ENCODE measurements at places on chromosomes 2 and 18.

GRCh38 chr2:170084820-170085491, 93.0 kb upstream of the MYO3B start:
- no peak for DNase-seq

DNA sequence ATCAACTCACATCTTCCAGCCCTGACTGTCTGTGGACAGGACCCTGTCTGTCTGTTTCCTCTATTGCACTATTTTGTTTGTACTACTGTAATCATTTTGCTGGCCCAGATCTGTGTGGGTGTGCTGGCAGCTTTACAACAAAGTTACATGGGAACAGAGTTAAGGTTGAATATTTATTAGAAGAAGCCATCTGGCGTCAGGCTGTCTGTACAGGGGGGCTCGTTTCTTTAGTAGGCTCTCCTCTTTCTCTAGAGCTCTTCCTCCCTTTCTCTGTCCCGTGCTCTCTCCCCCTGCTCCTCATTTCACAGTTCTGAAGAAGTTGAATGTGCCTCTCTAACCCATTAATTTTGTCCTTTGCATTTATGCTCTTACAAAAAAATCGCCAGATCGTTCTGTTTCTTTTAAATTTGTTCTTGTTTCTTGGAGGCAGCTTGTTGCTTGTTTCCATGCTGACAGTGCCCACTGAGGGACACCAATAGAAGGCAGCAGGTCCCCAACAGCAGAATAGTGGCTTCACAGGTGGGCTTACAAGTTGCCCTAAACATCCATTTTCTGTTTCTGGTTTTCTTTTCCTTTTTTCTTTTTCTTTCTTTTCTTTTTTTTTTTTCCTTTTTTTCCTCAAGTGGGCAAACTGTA, 315.2 kb upstream of the ZEB2 start:
- DNase-seq, result peak; percentile 84

DNA sequence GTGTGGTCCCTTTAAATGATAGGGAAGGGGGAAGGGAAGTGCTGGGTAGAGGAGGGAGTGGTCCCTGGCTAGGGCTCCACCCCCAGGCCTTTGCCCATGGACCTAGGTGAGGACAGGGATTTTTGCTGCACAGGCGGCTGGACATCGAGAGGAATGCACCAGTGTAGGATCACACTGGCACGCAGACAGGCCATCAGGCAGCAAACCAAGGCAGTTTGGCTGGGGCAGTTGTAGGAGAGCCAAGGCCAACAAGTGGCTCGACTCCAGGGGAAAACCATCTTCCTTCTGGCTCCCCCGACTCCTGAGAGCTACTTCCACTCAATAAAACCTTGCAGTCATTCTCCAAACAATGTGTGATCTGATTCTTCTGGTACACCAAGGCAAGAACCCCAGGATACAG, 402.0 kb upstream of the LRRTM1 start:
- no peak for DNase-seq

GRCh38 chr2:37625156-37625555, 46.3 kb downstream of the CDC42EP3 start:
- peak; percentile 96 for DNase-seq

DNA sequence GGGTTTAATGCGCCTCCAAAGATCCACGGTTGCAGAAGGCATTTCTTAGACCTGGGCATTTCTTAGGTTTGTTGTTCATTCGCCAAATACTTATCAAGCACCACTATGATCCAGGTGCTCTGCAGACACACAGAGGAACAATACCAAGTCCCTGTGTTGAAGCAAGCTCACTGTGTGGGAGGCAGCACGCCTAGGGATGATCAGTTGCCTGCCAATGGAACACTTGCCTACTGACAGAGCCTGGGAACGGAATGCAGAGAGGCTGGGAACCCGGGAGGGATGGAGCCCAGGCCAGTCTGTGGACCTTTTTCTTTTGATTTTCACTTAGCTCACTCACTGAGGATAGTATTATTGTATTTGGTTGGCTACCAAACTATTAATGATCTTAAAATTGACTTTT, 1.9 kb upstream of the GRP start:
- DNase-seq, result no peak

- DNase-seq, result peak; percentile 60
Measured at GRCh38 chr18:74375999-74376398, 60.4 kb downstream of the C18orf63 start.

DNA sequence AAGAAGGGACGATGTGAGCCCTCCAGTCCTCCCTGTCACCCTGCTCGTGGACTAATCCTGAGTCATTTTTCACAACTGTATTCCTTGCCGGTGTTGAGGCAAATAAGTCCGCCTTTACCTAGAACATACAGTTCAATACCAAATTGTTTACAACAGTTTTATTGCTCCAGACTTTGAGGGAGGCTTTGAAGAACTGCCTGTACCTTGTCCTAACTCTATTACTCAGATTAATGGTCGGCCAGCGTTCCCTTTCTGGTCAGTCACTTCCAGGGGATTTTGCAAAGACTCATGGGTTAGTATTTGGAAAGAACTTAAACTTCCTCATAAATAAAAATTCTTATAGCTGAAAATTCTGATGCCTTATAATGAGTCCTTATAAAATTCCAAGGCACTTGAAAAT, 85.1 kb upstream of the ZNF532 start:
- no peak for DNase-seq

- peak; percentile 20 for DNase-seq
Measured at GRCh38 chr2:12416600-12416999, 300.1 kb upstream of the TRIB2 start.

DNA sequence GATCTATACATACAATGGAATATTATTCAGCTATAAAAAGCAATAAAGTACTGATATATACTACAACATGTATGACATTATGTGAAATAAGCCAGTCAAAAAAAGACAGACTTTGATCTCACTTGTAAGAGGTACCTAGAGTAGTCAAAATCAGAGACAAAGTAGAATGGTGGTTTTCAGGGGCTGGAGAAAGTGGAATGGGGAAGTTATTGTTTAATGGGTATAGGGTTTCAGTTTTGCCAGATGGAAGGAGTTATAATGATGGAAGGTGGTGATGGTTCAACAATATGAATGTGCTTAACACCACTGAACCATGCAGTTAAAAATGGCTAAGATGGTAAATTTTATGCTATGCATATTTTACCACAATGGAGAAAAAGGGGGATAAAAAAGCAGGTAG, 6.3 kb downstream of the COBLL1 start:
- DNase-seq, result no peak

GRCh38 chr2:106099691-106100090, 94.4 kb downstream of the UXS1 start:
- no peak for DNase-seq

- no peak for DNase-seq
Measured at GRCh38 chr2:129891341-129892320, 87.8 kb upstream of the RAB6C start.

GRCh38 chr2:144659731-144660275, 139.9 kb upstream of the ZEB2 start:
- peak; percentile 96 for DNase-seq

DNA sequence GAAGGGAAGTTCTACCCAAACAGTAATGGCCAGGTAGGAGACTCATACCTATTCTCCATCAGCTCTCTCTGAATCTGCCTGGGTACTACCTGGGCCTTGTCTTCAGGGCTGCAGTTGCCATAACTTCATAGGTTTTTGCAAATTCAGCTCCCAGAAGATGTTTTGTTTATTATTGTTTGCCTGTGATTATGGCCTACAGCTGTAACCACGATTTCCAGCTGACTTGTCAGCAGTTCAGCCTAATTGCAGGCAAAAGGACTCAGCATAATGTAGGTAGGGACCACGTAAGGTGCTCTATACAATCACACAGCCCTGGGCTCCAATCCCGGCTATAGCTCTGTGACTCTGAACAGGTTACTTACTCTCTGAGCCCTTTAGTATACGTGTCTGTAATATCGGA, 187.0 kb upstream of the FN1 start:
- DNase-seq, result no peak

DNA sequence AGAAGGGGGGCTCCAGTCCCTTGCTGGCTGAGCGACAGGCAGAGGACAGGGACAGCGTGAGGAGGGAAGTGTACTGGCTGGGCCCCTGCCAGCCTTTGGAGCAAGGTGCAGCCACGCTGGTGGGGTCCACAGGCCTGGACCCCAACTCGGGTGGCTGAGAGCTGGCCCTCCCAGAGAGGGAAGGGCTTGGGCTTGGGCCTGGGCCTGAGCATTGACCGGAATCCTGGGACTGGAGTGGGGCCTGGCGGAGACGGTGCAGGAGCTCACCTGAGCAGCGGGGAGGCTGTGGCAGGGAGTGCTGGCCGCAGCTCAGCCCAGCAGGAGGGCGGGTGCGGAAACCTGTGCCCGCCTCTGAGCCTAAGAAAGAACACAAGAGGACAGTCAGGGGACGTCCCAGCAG, 27.9 kb downstream of the KCNIP3 start:
- DNase-seq, result no peak

DNA sequence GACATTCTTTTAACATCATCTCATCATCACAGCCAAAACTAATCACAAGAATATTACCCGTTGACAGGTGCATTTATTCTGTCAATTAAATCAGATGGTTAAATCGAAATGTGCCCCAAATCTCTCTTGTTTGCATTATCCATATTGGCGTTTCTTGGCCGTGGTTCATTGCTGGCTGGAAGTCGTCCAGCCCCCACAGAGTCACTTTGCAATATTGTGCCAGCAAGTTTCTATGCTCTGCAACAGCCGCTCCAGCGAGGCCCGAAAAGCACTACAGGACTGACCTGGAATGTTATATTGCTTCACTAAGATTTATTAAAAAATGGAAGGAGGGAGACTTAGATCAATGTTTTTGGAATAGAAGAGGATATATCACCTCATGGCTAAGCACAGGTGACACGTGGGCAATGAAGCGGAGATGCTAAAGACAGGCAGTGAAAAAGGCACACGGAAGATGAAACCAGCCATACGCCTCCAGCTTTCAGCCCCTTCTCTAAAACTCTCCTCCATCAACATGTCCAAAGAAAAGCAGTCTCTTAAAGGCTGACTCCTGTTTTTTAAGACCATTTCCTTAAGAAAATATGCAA, 176.8 kb upstream of the VRK2 start:
- no peak for DNase-seq

DNA sequence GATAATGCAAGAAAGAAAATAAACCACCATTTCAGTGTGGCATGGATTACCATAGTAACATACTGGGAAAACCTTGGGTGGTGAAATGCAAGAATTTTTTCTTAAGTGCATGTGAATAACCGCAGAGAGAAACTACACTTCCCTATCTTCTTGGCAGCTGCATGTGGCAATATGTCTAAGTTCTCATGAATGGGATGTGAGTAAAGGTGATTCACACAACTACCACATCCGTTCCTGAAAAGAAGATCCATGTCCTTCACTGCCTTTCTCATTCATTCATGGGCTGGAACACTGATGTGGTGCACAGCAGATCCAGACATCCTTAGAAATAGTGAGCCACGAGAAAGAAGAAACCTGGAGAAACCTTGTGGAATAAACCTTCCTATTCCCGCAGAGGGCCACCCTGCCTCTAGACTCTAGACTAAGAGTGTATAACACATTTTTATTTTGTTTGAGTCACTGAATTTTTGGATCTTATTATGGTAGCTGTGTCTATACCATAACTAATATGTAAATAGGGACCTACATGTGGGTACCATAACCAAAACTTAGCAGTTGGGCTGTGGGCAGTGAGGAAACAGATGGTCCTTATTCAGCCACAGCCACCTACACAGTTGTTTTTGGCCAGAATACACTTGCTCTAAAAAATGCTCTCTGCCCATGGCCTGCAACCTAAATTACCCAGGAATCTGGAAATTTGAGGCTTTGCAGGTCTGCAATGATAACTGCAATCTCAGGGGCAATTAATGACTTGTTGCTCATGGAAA, 573.3 kb downstream of the LRP1B start:
- DNase-seq, result peak; percentile 77

DNA sequence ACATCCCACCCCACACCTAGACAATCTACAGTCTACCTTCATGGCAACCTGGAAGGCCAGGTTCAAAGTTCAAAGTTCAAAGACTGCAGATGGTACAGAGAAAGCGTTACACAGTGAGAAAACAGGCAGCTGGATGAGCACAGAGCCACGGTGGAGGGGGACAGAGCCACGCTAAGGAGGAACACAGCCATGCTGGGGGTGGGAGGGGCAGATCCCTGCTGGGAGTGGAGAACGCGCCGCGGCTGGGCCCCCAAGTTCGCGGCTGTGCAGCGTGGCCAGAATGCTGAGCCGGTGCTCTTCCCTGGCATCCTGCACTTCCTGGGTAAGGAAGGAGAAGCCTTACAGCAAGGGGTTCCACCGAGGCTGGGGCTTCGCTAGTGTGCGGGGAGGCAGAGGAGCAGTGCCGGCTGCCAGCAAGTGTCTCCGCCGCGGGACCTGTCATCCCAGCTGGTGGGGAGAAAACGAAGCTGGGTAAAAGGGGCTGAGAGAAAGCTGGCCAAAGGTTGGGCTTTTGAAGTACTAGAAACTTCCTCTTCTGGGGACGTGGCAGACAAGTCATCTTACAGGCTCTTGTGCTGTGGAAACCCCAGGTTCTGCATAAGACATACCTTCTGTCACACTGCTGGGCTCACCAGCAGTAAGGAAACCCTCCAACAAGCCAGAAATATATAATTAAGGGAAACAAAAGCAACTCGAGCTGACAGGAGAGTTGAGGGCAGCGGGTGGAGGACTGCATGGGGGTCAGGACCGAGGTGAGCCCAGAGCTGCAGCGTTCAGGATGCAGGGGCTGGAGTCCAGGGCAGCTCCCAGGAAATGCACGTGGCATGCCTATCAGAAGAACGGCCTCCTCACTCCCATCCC, 115.5 kb downstream of the HDAC4 start:
- no peak for DNase-seq

DNA sequence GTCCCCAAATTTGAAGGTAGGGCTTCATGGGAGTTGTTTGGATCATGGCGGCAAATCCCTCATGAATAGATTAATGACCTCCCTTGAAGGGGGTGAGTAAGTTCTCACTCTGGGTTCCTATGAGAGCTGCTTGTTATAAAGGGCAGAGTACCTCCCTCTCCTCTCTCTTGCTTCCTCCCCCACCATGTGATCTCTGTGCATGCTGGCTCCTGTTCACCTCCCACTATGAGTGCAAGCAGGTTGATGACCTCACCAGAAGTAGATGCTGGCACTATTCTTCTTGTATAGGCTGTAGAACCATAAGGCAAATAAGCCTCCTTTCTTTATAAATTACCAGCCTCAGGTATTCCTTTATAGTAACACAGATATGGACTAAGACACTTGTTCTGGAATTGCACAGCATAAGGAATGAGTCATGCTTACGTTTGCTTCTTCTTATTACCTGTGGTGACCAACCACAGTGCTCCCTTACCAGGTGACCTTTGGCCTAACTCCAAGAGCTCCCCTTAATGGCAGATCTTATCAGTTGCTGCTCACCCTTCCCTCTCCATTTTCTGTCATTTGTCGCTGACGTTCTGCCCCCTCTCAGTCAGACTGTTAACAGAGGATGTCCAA, 559.5 kb upstream of the GCFC2 start:
- DNase-seq, result no peak

- DNase-seq, result no peak
Measured at GRCh38 chr18:69843015-69843414, 104.7 kb downstream of the CD226 start.

- DNase-seq, result peak; percentile 36
Measured at GRCh38 chr2:43274055-43274454, 47.6 kb upstream of the ZFP36L2 start.

- peak; percentile 72 for DNase-seq
Measured at GRCh38 chr2:43576981-43577892, 18.6 kb downstream of the THADA start.

- peak; percentile 54 for DNase-seq
Measured at GRCh38 chr2:133054297-133054696, 384.3 kb upstream of the LYPD1 start.

GRCh38 chr2:201709049-201709448, 10.6 kb upstream of the MPP4 start:
- DNase-seq, result no peak

GRCh38 chr2:86243950-86244733, 44.9 kb downstream of the MRPL35 start:
- DNase-seq, result no peak

GRCh38 chr2:232219496-232219870, 159.1 kb upstream of the ALPP start:
- DNase-seq, result no peak
